Ovary (tissue), 10 donors: ENCODE measurements at places on chromosomes 5 and 9. TPM values are rescaled to one million over a fixed set of nuclear protein-coding genes. Genes with fewer than 3 reads are reported as not detected.
A peak's percentile ranks its signal among the peaks of the same experiment; 100 is the strongest.

GRCh38 chr5:54207566-54207965 lies 102.8 kb downstream of the ARL15 start:
- no peak for DNase-seq

DNA sequence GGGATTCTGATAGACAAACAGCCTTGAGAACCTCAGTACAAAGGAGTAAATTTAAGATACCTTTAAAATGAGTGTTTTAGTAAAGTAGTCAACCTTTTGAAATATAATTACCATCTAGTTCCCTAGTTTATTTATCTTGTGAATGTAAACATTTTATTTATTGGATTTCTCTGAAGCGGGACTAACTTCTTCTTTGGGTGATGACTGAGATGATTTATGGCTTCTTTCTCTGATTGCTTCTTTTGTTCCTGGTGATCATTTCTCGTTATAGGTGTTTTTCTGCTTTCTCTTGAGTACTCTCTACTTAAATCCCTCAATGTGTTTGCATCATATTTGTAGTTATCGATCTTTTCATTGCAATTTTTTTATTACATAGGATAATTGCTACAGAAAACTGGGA lies 33.2 kb downstream of the PRDM6 start:
- no peak for DNase-seq

DNA sequence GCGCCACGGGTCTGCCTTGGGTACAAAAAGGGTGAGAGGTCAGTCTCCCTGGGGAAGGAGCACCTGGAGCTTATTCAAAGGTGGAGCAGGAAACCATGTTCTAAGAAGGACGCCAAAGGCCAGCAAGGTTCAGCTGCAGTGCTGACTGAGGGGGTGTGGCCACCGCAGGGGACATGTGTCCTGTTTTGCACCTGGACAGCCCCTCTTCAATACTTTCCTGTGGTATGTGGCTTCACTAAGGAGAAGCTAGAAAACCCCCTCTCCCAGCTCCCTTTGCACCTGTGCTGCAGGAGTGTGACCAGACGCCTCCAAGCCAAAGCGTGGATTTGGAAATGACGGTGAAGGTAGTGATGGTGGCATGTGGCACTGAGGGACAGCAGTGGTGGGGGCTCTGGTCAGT lies 23.6 kb downstream of the TRIM14 start:
- DNase-seq: no peak

- no peak for DNase-seq
Measured at GRCh38 chr5:144085381-144085780, 85.1 kb downstream of the YIPF5 start.

RAI14 gene
- 35.9 TPM for total RNA-seq

GRCh38 chr9:125549465-125549871 lies 157.5 kb downstream of the MAPKAP1 start:
- DNase-seq: peak; percentile 71

- no peak for DNase-seq
Measured at GRCh38 chr9:126399789-126400188, 73.2 kb downstream of the MVB12B start.

GRCh38 chr9:69174616-69175463 lies 763 bp downstream of the TJP2 start:
- peak; percentile 52 for DNase-seq

GRCh38 chr5:155278532-155278931 lies 265.0 kb downstream of the KIF4B start:
- no peak for DNase-seq

- peak; percentile 76 for DNase-seq
Measured at GRCh38 chr9:18442629-18443491, 31.1 kb upstream of the ADAMTSL1 start.

DNA sequence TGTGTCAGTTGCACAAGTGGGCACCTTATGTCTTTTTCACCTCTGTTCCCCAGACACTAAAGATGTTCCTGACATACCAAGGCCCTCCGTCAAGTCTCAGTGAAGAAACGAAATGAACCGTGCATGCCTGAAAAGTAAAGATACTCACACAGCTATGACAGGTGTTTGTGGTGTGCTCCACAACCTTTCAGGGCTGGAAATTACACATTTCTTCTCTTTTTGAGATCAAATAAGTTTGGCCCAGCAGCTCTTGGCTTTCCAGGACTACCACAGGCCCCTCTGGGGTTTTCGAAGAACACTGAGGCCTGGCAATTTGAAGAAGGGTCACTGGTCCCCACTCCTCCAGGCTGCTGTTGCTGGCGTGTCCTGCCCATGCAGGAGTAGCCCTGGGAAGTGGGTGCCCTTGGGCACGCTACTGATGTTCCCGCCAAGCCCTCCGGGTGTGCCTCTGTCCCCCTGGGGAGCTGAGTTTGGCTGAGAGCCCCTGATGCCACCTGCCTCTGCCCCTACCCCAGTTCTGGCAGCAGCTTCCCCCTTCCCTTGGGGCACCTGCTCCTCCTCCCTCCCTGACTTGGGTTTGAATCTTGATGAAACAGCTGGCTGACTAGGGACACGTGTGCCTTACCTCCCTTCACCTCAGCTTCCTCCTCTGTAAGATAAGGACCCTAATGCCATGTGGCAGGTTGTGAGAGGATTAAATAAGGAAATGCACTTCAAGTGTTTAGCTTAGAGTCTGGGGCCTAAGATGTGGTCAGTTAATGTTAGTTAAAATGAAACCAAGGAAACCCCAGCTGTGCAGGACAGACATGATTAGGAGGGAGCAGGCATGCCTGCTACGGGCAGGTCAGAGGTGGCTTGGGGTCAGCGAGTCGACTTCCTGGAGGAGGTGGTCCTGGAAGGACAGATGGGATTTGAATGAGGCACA lies 49.1 kb upstream of the GADD45G start:
- DNase-seq: no peak
